ENCODE measurements at places on chromosomes 16 and 17.

DNA sequence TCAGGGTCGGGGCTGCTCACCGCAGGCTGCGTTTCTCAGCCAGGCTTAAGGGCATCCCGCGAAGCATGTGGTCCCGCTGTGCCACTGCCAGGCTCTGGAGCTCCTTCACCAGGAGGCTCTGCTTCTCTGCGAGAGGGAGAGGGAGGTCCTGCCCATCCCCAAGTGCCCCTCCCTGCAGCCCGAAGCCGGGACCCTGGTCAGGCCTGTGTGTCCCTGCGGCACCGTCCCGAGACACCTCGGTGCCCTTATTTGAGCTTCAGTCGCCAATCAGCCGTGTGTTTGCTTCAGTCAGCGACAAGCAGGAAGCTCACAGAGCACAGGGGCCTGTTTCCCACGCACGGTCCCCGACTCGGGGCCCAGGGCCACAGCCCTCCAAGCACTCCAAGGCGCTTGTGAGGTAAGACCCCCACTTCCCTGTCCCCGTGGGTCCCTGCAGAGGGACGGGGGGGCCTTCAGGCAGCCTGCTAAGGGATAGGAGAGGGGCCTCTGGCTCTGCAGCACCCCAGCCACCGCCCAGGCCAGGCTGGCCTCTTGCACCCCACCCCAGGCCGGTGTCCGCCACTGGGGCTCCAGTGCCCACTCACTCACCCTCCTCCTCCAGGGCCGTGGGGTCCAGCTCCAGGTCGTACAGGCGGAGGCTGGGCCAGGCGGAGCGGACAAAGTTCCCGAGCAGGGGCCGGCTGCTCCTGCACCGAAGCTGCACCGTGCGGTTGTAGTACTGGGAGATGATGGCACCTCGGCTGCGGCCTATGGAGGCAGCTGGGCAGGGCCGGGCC, 3.2 kb downstream of the TMC6 start:
- DNase-seq = no peak

GRCh38 chr17:80874866-80875445, 116.7 kb upstream of the CHMP6 start:
- no peak for DNase-seq

DNA sequence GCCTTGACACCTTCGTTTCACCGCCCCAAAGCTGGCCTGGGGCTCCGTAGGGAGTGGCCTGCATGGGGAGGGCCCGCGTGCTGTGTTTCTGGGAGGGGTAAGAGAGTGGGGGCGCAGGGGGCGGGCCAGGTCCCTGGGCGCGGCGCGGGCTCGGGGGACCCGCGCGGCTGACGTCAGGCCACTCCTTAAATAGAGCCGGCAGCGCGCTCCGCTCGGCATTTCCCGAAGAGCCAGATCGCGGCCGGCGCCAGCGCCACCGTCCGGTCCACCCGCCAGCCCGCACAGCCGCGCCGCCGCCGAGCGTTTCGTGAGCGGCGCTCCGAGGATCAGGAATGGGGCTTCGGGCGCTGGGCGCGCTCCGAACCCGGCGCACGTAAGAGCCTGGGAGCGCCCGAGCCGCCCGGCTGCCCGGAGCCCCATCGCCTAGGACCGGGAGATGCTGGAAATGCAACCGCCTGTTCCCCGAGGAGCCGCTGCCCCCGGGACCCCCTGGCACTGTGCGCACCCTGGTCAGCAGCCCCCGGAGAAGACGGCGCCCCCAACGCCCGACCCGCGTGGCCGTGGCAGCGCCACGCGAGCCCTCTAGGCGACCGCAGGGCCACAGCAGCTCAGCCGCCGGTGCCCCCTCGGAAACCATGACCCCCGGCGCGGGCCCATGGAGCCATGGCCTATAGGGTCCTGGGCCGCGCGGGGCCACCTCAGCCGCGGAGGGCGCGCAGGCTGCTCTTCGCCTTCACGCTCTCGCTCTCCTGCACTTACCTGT, at the start of gene HS3ST2:
Gene HS3ST2, plus strand, starts transcription at position 215 of the 763 bp plus-strand sequence. Its CDS starts 449 bp downstream, at position 664.
- no peak for DNase-seq

GRCh38 chr17:7922845-7923628, 6.6 kb downstream of the KCNAB3 start:
- peak; percentile 64 for DNase-seq

All from EL (cell line).